ENCODE measurements at places on chromosomes 12 and 14. TPM values are rescaled to one million over a fixed set of nuclear protein-coding genes. Genes with fewer than 3 reads are reported as not detected.

DNA sequence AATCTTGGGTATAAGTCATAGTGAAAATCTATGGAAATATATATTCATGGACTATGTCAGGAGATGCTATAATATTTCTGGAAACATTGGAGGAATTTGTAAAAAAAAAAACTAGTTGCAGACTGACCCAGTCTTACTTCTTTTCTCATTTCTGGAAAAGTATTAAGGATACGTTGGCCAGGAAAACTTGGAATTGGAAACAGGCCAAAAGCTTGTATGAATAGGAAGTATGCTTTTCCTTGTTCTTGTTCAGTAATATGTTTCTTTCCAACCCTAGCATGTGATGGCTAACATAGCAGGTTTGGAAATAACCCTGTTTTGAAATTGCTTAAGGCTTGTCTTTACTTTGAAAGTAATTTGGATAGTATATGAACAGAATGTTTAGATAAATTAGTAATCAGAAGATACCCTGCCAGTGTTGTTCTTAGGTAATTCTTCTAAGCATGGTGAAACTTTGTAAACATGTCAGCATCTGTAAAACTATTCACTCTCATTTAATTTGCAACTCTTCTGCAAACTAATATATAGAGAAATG, 316.2 kb downstream of the NPAS3 start:
- DNase-seq: no peak

TEX52 gene
- not detected for polyA plus RNA-seq

PTPN6 gene
- 449 TPM for polyA plus RNA-seq

DNA sequence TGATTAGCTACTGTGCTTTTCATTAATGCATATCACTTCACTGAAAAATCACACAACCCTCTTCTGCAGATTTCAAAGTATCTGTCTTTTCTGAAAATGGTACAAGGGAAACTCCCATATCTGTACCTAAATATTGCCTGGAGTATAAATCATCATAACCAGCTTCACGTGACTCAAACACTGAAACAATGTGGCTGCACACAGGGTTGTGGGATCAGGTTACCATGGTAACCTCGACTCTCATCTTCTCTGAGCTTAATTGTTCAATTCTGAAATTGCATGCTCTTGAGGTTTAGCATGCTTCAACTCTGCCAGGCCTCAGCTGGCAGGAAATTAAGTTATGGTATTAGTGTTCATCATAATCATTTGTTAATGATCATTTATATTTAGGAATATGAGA, 77.5 kb upstream of the CPSF6 start:
- DNase-seq: no peak

OTOGL gene
- polyA plus RNA-seq: not detected

GRCh38 chr12:8064131-8064530, 2.0 kb downstream of the C3AR1 start:
- peak; percentile 44 for DNase-seq
